A549 treated with AZD2906 at 1 μM for 4 hours (cell line): ENCODE measurements at places on chromosomes 16 and 17. TPM values are rescaled to one million over a fixed set of nuclear protein-coding genes. Genes with fewer than 3 reads are reported as not detected.

TMIGD1 gene
- not detected in 5 replicates for total RNA-seq

HSDL1 gene
- 17.5 to 19.9 TPM (median 17.8 TPM) in 5 replicates for total RNA-seq

CACNG3 gene
- total RNA-seq, result not detected in 5 replicates

PRDM7 gene
- total RNA-seq, result 0.02 TPM in 1 of 5 replicates, not detected in the others

CD300E gene
- not detected in 5 replicates for total RNA-seq

SOX15 gene
- 0.16 to 0.52 TPM (median 0.31 TPM) in 5 replicates for total RNA-seq

CTCF gene
- total RNA-seq, result 32.3 to 36.0 TPM (median 33.3 TPM) in 5 replicates

TSPOAP1 gene
- total RNA-seq, result not detected in 5 replicates

NPIPA7 gene
- 8.0 to 13.4 TPM (median 11.4 TPM) in 5 replicates for total RNA-seq

DLX3 gene
- 0.05 to 0.11 TPM (median 0.08 TPM) in 5 replicates for total RNA-seq

ZNF385C gene
- 0.14 to 0.39 TPM (median 0.20 TPM) in 5 replicates for total RNA-seq

WFDC1 gene
- total RNA-seq, result 0.16 TPM in 1 of 5 replicates, not detected in the others

MYO15A gene
- 0.45 to 0.56 TPM (median 0.52 TPM) in 5 replicates for total RNA-seq

KRTAP4-5 gene
- not detected in 5 replicates for total RNA-seq

ACD gene
- total RNA-seq, result 31.5 to 38.9 TPM (median 36.7 TPM) in 5 replicates

TMEM98 gene
- 43.1 to 48.7 TPM (median 48.4 TPM) in 5 replicates for total RNA-seq

TMEM235 gene
- not detected in 5 replicates for total RNA-seq

MPV17L gene
- total RNA-seq, result 4.7 to 6.3 TPM (median 5.2 TPM) in 5 replicates

ALOX15 gene
- total RNA-seq, result 0.04 to 0.26 TPM (median 0.09 TPM) in 5 replicates

PRR15L gene
- total RNA-seq, result 3.1 to 3.9 TPM (median 3.5 TPM) in 5 replicates

STH gene
- not detected in 5 replicates for total RNA-seq

GAA gene
- 54.7 to 63.4 TPM (median 59.3 TPM) in 5 replicates for total RNA-seq

KRT23 gene
- 0.08 to 0.14 TPM (median 0.10 TPM) in 4 of 5 replicates, not detected in the other for total RNA-seq

GALK1 gene
- total RNA-seq, result 55.4 to 89.1 TPM (median 82.7 TPM) in 5 replicates

SKAP1 gene
- total RNA-seq, result 0.12 TPM in 1 of 5 replicates, not detected in the others

CRYBA1 gene
- total RNA-seq, result not detected in 5 replicates

MYH1 gene
- not detected in 5 replicates for total RNA-seq

KPNA2 gene
- 443 to 518 TPM (median 450 TPM) in 5 replicates for total RNA-seq

TBC1D3H gene
- not detected in 5 replicates for total RNA-seq

FNDC8 gene
- 0.07 TPM in 2 of 5 replicates, not detected in the others for total RNA-seq

TPPP3 gene
- total RNA-seq, result 8.4 to 16.1 TPM (median 13.5 TPM) in 5 replicates

GJC1 gene
- 23.1 to 30.1 TPM (median 26.1 TPM) in 5 replicates for total RNA-seq

HOXB7 gene
- 29.4 to 32.5 TPM (median 32.2 TPM) in 5 replicates for total RNA-seq

TP53TG3 gene
- total RNA-seq, result 0.49 to 1.1 TPM (median 0.86 TPM) in 5 replicates

TBC1D3D gene
- total RNA-seq, result 0.06 to 0.13 TPM (median 0.08 TPM) in 4 of 5 replicates, not detected in the other

OR1F1 gene
- total RNA-seq, result 0.13 to 0.59 TPM (median 0.21 TPM) in 5 replicates

FMNL1 gene
- total RNA-seq, result 25.4 to 32.3 TPM (median 31.9 TPM) in 5 replicates

CLEC19A gene
- total RNA-seq, result 0.08 to 0.37 TPM (median 0.09 TPM) in 5 replicates

CHD9NB gene
- total RNA-seq, result 0.88 to 1.3 TPM (median 1.1 TPM) in 5 replicates

UTS2R gene
- not detected in 5 replicates for total RNA-seq

CHTF18 gene
- total RNA-seq, result 14.5 to 32.9 TPM (median 24.5 TPM) in 5 replicates

PLA2G10 gene
- 0.33 to 0.63 TPM (median 0.48 TPM) in 5 replicates for total RNA-seq

TEX19 gene
- 0.29 to 0.49 TPM (median 0.37 TPM) in 5 replicates for total RNA-seq

PROCA1 gene
- total RNA-seq, result 1.00 to 1.4 TPM (median 1.3 TPM) in 5 replicates

KRTAP16-1 gene
- total RNA-seq, result not detected in 5 replicates
